ENCODE measurements at places on chromosomes 7 and 10.

DNA sequence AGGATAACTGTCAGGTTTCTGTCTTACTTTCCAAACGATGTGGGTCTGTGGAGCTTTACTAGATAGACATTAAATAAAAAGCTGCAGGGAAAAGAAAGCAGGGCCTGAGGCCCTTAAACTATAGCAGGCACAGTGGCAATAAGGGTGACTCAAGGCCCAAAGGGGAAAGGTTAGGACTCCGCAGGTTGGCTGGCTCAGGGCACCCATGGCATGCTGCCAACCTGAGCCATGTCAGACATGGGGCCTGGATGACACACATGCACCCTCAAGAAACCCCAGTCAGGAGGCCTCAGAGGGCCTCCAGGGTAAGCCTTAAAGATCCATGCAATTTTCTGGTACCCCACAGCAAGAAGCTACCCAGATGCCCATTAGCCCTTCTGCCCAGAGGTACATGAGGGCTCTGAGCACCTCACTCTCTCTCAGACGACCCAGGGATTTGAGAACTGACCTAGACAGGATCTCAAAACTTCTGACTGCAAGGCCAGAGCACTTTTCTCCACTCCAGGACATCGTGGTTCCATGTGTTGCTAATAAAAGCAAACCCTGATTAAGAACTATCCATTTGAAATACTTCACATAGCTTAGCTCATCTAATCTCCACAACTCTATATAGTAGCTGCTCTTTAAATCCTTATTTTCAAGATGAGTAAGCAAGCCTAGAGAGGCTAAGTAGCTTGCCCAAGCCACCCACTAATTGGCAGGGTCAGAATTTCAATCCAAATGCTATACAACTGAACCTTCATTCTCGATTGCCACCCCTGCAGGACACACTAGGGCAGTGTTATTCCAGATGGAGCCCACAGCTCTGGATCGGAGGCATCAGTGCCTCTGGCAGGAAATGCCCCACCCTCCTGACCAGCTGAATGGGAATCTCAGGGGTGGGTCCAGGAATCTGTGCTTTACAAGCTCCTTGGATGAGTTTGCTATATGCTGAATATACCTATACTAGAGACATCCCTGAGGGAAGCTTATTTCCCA lies 132.5 kb upstream of the EFCAB10 start:
- no peak for DNase-seq

DNA sequence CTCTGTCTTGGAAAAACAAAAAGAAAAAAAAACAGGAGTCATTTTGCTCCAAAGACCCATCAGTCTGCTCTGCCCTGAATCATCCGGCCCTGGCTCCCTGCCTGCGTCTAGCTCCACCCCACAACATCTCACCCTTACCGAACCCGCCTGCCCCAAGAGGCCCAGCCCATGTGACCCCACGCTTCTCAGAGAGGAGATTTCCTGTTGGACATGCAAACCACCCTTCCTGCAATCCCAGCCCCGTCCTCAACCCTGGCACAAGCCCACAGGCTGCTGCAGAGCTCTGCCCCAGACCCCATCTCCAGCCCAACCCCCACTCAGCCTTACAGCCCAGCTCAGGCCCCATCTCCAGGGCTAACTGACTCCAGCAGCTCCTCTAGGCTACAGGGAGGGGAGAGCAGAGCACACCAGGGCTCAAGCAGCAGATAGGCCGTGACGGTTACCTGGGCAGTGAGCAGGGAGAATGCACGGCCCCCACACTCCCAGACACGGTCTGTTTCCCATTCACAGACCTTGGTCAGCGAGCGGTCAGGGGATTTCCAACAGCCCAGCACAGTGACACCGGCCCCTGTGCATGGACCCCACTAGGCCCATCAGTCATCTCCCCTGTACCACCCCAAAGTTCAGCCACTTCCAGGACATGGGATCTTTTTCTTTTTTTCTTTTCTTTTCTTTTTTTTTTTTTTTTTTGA lies 69.9 kb upstream of the GTF2I start:
- DNase-seq, result no peak

DNA sequence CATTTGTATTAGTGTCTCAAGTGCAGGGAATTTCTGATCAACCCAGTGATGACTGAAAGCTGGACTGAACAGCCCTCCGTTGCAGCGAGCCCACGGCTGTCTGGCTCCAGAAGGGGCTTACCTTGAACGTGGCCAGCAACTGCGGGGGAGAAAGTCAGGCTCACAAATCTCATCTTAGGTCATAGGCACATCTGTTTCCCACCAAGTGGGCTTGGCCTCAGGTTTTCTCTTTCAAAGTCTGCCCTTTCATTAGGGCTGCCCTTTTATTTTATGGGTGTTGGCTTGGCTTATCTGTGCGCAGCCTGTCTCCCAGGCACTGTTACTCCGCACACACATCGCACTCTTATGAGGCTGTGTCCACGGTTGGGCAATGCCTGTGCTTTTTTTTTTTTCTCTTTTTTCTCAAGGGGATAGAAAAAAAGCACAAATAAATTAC lies 178.0 kb downstream of the JCAD start:
- DNase-seq, result no peak

DNA sequence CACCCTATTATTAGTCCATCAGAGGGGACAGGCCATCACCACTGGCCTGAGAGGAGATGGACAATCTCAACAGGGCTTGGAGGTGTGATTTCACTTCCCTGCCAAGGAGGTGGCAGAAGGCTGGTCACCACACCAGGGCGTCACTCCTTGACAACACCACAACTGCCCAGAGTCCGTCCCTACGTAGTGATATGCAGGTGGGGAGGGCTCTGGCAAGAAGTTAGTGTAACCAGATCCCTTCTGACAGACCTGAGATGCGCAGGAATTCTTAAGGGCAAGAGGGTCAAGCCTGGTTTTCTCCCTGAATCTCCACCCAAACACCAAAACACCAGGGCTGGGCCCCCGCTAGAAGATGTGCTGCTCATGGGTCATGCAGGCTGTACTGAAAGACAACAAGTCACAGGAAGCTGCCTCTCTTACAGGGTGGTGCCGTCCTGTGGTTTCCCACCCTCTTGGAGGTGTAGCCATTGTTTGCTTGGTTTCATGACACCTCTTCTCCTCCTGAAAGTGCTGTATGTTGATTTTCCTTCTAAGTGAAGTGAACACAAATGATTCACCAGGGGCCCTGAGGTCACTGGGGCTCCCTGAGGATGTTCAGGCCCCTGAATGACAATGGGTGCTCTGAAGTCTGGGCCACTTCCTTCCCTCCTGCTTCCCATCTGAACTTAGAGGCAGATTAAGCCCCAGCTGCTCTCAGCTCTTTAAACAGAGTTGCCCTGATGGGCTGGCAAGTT lies 27.1 kb downstream of the ATXN7L1 start:
- DNase-seq, result no peak

GRCh38 chr7:66277492-66277891 lies 72.4 kb downstream of the TPST1 start:
- DNase-seq, result no peak
